Activated naive CD4-positive, alpha-beta T cell (primary cell): ENCODE measurements at places on chromosomes 2 and 18.

GRCh38 chr2:26202981-26203490 lies 30.1 kb downstream of the GAREM2 start:
- DNase-seq, result no peak

DNA sequence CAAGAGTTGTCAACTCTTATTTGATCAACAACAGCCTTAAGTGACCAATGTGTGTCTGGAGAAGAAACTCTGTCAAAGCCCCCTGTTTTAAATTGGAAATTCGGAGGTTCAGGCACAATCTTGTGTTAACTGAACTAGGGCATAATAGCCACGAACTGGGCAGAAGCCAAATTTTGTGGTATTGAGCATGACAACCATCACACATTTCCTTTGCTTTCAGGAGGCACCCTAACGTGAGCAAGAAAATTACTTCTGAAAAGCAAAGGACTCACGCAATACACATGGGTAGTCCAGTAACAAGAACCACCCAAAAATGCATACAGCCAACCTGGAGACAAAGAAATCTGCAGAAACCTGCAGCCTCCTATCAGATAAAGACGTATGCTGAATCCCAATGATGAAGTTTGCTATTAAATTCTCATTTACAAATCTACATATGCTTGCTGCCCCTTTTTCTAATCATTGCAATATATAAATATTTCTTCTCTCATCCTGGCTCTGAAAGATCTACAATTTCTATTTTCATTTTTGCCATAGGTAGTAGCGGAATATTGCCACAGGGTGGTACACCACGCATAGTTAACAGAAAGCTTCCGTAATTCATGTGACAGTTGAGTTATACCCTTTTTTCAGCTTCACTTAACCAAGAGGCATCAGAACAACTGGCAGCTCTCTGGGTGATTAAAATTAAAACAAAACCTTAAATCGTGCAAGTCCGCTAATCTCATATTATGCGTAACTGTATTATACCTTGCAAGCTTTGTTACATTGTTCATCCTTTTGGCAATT lies 495.8 kb downstream of the NRXN1 start:
- no peak for DNase-seq

- no peak for DNase-seq
Observed at GRCh38 chr2:23585273-23586170, 200.5 kb downstream of the KLHL29 start.

GRCh38 chr2:172951554-172951953 lies 124.1 kb upstream of the MAP3K20 start:
- no peak for DNase-seq

GRCh38 chr2:127630864-127631540 lies 15.0 kb upstream of the GPR17 start:
- DNase-seq, result no peak

GRCh38 chr18:7821784-7822183 lies 254.7 kb downstream of the PTPRM start:
- DNase-seq, result no peak

DNA sequence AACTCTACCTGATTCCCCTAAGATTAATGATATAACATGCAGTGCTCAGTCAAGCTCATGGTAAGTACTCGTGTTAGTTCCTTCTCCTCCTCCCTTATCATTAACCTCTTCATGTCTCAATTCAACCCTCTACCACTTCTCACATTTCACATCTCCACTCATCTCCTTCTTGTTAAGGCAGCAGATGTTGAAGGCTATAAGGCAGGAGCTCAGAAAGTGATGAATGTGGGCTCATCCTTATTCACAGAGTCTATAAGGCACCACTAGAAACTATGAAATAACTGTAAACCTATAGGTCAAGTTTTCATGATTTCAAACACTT lies 56.0 kb downstream of the CLHC1 start:
- no peak for DNase-seq

DNA sequence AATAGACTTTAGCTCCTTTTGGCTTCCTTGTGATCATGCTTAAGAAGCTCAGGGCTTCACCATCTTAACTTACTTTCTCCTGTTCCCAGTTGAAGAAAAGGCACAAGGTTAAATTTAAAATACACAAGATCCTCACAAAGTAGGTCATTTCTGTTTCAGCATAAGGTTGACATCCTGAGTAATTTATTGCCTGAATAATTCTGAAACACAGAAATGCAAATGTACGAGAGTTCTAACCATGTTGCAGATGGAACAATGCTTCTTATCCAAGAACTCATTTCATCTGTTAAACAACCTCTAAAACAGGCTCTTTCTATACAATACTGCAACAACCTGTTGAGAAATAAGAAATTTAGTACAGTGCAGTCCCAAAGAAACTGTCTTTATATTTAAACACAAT lies 395.2 kb downstream of the BCL11A start:
- DNase-seq, result no peak

GRCh38 chr2:9778012-9778411 lies 65.3 kb upstream of the TAF1B start:
- no peak for DNase-seq

- no peak for DNase-seq
Observed at GRCh38 chr18:45820106-45820745, 5.2 kb upstream of the SIGLEC15 start.

DNA sequence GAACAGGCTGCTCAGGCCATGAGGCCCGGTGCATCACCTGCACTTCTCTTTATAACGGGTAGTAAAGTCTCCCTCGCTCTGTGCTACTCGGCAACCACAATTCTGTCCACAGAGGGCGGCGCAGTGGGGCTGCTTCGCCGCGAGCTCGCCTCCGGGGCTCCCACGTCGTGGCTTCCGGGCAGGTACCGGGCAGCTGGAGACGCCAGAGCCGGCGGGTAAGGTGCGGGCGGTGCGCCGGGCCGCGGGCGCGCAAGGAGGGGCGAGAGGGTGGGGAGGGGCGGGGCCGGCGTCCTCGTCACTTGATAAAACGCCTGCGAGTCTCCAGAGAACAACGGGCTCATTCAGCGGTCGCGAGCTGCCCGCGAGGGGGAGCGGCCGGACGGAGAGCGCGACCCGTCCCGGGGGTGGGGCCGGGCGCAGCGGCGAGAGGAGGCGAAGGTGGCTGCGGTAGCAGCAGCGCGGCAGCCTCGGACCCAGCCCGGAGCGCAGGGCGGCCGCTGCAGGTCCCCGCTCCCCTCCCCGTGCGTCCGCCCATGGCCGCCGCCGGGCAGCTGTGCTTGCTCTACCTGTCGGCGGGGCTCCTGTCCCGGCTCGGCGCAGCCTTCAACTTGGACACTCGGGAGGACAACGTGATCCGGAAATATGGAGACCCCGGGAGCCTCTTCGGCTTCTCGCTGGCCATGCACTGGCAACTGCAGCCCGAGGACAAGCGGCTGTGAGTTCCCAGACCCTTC lies at the start of gene ITGA6:
ITGA6 (plus strand) TSS at position 331 of the 734 bp plus-strand sequence.
- peak; percentile 31 for DNase-seq

DNA sequence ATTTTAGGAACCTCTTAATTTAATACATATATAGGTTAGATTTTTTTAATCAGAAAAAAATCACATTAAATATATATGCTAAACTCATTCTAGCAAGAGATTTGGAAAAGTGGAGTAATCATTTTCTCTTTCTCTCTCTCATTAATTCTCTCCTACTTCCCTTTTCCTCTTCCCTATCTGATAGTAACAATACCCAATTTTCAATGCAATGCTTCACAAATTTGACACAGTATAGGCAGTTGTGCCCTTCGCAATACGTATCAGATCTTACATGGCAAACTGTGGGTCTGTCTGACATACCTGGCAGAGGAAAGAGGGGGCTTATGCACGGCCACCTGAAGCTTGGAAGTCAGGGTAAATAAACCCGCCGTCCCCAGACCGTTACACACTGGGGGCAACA lies 444.3 kb downstream of the NBAS start:
- DNase-seq, result no peak

DNA sequence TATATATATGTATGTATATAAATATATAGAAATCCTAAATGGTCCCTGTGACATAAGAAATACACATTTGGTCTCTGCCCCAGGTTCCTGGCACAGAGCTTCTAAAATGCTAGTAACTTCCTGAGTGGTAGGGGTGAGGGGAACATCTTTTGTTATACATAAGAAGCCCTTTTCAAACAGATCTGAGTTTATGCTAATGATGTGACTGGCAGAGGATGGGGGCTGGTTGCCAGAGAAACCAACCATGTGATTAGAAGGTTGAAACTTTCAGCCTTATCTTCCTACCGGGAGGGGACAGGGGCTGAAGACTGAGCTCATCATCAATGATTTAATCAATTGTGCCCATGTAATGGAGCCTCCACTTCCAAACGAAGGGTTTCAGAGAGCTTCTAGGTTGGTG lies 16.3 kb downstream of the MFSD2B start:
- DNase-seq, result no peak

- DNase-seq, result no peak
Observed at GRCh38 chr18:12726774-12727550, 24.1 kb downstream of the PSMG2 start.

- no peak for DNase-seq
Observed at GRCh38 chr2:203787979-203788378, 79.6 kb upstream of the CTLA4 start.

DNA sequence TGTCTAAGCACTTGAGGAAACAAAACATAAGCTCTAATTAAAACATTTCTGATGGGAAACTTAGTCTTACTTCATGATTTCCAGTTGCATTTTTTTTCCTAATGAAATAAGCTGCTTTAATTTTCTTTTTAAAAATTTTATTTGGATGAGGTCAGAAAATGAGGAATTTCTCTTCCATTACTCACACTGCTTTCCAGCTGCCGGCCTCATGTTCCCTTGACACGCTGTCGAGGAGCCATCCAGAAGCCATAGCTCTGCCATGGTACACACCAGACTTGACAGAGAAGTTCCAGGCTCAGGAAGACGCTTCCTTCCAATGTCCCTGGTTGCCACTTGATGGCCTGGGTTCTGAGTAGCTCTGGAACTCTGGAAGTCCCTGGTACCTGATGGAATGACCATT lies 12.1 kb upstream of the MAPRE2 start:
- DNase-seq, result no peak

- no peak for DNase-seq
Observed at GRCh38 chr2:210559182-210559581, 2.8 kb downstream of the CPS1 start.

DNA sequence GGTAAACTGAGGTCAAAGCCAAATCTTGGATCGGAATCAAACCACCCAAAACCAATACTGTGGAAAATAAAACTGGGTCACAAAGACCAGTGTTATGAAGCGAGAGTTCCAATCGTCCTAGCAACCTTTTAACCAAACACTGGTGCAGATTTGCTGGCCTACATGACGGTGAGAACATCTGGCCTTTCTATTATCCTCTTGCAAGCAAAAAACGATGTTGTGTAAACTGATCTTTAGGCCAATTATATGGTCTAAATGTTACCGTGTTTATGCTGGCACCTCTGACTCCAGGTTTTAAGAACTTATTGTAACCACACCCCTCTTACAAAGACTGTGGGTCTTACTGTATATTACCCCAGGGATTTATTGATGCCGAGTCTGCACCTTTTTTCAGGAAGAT lies 145.9 kb downstream of the GFPT1 start:
- DNase-seq, result no peak

DNA sequence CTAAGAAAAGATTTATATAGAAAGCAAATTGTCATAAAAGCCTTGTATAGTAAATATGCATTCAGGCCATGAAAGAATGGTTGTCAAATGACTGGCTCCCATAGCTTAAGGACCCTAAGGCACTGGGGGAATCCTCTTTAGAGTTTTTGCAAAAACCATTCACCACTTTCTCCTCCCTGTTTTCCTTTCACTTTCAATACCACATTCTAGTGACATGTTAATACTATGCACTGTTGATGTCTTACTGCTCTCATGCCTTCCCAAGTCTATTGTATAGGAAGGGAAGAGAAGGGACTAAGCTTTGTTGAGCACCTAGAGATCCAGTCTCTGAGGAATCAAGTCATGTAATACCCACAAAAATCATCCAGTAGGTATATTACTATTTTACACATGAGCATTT lies 383.0 kb upstream of the LRRTM1 start:
- DNase-seq, result no peak

- DNase-seq, result no peak
Observed at GRCh38 chr18:41621177-41621576, 333.9 kb upstream of the PIK3C3 start.

GRCh38 chr18:27942706-27943105 lies 234.2 kb downstream of the CDH2 start:
- no peak for DNase-seq

GRCh38 chr2:45435316-45435715 lies 175.8 kb downstream of the SRBD1 start:
- DNase-seq, result no peak
